ENCODE measurements at places on chromosomes 1 and 21.

GRCh38 chr1:109832945-109833344, 69.2 kb upstream of the EPS8L3 start:
- DNase-seq: no peak

- peak; percentile 55 for DNase-seq
Measured at GRCh38 chr1:7218210-7218832, 433.1 kb downstream of the CAMTA1 start.

DNA sequence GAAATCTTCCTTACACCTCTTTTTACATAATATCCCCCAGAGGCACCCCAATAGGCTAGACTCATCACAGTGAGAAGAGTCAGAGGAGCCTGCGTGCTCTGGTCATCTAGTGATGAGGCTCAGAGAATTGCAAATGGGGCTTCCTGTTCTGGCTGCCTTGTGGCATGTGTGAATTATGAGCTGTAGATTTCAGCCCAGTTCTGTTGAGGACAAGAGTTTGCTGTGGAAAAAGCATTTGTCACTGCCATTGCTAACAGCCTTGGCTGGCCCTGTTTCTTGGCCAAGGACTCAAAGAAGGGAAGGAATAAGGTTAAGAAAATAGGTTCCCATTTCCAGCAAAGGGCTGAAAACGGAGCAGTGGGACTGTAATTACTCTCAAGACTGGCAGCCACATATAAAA, 30.7 kb downstream of the MRAP start:
- peak; percentile 52 for DNase-seq

- DNase-seq: peak; percentile 43
Measured at GRCh38 chr1:147177611-147178380, 5.5 kb upstream of the PRKAB2 start.

DNA sequence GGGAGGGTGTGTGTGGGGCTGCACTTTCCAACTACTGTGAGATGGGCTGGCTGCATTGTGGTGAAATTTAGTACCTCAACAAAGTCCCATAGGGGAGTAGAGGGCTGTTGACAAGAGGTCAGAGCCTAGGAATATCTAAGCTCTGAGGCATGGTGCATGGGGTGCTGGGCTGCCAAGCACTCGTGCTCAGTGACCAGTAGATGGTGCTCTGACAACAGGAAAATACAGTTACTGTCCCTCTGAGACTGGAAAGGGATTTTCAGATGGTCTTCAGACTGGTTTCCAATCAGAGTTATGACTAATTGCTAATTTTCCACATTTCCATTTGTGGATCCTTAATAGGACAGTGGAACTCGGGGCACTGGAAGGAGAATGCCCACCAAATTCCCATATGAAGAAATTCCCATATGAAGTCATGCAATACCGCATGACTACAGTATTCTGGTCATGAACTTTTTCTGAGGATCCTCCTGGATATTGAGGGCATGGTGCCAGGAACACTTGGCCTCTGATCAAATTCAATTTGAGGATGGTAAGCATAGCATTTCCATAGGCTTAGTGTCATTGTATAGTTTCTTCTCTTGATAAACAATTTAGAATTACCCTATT, 4.1 kb upstream of the CACNA1E start:
- DNase-seq: peak; percentile 53

- DNase-seq: no peak
Measured at GRCh38 chr1:9059891-9060744, 9.3 kb downstream of the SLC2A5 start.

GRCh38 chr21:30206551-30207251, 9.2 kb downstream of the CLDN8 start:
- DNase-seq: peak; percentile 35

- no peak for DNase-seq
Measured at GRCh38 chr1:30575066-30575465, 148.3 kb downstream of the MATN1 start.

DNA sequence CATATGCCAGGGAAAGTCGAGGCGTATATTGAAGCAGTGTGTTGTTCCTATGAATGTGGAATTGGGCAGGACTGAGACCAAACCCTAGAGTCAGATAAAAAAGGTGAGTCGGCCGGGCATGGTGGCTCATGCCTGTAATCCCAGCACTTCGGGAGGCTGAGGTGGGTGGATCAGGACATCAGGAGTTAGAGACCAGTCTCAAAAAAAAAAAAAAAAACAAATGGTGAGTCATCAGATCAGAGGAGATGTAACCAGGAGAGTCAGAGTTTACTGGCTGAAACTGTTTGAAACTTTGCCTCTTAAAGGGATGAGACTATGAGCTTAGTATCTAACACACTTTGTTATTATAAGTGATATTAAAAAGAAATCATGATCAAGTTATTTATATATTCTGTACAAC, 26.4 kb upstream of the SYCP1 start:
- DNase-seq: peak; percentile 0

- no peak for DNase-seq
Measured at GRCh38 chr21:25567472-25567871, 39.8 kb downstream of the MRPL39 start.

GRCh38 chr21:31804008-31804394, 68.8 kb upstream of the HUNK start:
- no peak for DNase-seq

GRCh38 chr1:154711416-154711815, 103.4 kb upstream of the ADAR start:
- no peak for DNase-seq

DNA sequence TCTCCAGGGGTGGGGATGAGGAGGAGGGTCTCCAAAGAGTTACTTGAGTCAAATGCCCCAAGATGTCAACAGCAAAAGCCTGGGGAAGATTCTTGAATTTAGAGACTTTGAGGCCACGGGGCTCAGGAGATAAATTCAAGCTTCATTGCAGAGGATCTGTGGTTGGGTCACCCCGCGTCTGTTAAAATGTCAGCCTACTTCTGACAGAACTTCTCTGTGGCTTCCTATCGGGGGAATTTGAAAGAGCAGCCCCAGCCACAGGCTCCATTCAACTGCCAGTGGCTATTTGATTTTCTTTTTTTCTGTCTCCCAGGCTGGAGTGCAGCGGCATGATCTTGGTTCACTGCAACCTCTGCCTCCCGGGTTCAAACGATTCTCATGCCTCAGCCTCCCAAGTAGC, 62.5 kb upstream of the EFHD2 start:
- no peak for DNase-seq

GRCh38 chr1:240847325-240847724, 235.4 kb upstream of the GREM2 start:
- DNase-seq: no peak

- peak; percentile 17 for DNase-seq
Measured at GRCh38 chr1:167043752-167044488, 46.3 kb downstream of the GPA33 start.

DNA sequence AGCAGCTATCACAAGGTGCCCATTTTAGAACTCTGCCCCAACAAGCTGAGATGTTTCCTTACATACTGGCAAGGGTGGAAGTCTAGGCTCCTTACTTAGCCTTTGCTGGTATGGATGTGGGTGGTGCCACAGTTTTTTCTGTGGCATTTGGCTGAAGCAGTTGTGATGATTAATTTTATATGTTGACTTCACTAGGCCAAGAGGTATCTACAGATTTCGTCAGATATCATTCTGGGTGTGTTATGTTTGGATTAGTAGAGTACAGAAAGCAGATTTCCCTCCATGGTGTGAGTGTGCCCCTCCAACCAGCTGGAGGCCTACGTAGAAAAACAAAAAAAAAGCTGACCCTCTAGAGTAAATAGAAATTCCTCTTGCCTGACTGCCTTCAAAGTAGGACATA, 317.0 kb downstream of the BARHL2 start:
- no peak for DNase-seq

DNA sequence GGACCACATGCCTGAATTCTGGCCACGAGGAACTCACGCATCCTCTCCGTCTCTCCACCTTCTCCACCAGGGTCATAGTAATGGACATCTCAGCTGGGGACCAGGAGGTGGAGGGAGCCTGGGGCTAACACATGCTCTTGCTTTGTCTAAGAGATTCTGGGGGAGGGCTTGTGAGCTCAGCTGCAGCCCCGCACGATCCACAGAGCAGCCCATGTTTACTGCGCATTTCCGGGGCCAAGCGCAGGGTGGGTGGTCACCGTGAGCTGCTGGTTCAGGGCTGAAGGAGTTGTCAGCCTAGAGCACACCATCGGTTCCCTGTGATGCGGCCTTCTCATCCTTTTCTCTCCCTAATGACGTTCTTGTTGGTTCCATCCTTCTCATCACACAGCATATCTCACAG, 7.5 kb upstream of the TFF2 start:
- no peak for DNase-seq

GRCh38 chr1:218164111-218164929, 120.8 kb upstream of the RRP15 start:
- DNase-seq: peak; percentile 18

DNA sequence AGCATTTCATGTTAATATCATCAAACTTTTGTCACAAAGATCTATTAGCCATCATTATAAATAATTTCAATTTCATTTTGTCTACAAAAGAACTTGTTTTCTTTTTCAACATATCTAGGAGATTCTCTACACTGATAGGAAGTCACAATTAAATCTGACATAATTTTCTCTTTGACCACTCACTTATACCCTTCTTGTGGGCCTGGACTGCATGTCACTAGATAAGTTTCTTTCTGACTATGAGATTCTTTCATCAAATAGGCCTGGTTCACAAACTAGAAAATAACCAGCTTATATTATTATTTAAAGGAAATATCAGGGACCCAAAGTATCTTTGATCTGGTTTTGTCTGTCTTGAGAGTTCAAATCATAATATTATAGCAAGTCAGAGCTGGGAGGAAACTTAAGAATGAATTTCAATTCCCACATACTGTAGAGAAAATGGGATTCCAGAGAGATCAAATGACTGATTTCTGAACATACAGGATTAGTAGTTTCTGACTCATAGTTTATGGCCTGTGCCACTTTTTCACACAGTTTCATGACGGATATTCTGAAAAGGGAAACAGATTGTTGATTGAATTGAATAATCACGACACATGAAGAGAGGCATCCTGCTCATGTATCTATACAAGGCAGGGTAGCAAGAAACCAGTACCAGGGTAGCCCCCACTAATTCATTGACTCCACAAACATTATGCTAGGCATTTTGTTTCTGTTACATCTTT, 355.8 kb downstream of the GPATCH2 start:
- DNase-seq: peak; percentile 67

DNA sequence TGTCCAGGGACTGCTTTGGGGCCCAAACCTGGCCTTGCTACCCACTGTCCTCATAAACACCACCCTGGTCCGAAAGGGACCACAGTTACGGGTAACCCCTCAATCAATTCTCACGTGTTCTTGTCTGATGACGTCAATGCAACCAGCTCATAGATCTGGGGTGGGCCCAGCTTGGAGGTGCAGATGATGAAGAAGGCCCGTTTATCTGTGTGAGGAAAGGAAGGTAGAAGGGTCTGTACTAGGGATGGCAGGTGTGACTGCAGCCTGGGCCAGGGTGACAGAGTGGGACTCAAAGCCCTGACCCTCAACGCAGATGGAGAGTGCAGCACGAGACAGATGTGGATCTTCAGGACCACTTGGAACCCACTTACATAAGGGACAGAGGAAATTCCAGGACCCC, 22.1 kb downstream of the LRRC71 start:
- no peak for DNase-seq

DNA sequence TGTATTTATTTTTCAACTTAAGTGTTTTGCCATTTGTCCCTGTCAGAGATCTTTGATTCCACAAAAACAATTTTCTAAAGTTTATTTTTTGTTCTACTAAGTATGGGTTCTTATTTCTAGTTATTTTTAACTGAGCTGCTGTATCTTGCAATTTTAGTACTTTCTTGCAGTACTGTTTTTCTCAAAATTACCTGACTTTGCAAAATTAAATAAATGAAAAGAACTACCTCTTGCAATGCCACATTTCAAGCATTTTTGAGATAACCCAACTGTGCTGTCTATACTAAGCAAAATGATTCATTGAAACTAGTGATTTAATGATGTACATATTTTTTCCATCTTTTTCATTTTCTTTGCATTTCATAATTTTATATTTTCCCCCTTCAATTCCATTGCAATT, 71.5 kb upstream of the ADGRL2 start:
- no peak for DNase-seq

GRCh38 chr1:156707417-156708217, 2.2 kb upstream of the CRABP2 start:
- DNase-seq: peak; percentile 87

DNA sequence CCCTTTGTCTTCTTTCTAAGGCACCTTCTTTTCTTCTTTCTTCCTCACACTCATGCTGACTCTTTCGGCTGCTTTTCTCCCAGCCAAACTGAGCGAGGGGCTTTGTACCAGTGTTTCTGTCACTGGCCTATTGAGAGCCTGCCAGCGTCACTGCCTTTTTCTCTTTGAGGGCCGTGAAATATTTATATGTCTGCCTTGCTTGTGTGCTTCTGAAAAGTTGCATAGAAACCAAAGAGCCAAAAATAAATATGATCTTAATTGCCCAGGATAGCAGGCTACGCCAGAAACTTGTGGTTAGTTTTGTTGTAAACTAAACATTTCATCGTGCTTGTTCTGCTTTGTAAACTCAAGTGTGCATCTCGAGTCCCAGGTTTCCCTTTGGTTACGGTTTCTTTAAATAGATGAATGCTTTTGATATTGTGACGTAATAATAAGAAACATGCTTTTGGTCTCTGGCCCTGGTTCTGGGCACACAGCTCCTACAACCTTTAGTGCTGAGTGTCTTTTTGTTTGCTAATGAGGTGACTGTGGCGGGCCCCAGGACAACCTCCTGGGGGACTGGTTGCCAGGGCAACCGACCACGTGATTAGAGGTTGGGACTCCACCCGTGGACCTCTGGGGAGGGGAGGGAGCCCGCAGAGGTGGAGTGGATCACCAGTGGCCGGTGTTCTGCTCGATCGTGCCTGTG, 10.8 kb downstream of the SLC37A1 start:
- peak; percentile 27 for DNase-seq

GRCh38 chr1:100794748-100795645, 75.5 kb downstream of the VCAM1 start:
- DNase-seq: peak; percentile 60

DNA sequence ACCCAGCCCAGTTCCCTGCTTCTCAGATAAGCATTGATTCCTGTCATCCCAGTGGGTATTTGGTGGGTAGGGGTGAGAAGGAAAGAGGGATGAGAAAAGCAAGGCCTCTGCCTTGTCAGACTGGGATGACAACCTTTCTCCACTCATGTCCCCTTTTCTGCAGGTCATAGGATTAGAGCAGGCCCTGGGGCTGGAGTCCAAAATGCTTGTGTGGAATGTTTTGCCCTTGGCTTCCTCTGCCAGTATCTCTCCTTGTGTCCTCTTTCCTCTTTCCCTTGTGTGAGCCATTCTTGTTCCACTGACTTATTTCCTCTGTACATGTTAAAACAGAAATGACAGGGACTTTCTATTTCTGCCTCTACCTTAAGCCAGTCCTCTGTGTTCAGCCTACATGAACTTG, 4.1 kb downstream of the ATP2B4 start:
- no peak for DNase-seq

- peak; percentile 72 for DNase-seq
Measured at GRCh38 chr1:49351768-49352167, 575.1 kb upstream of the BEND5 start.

DNA sequence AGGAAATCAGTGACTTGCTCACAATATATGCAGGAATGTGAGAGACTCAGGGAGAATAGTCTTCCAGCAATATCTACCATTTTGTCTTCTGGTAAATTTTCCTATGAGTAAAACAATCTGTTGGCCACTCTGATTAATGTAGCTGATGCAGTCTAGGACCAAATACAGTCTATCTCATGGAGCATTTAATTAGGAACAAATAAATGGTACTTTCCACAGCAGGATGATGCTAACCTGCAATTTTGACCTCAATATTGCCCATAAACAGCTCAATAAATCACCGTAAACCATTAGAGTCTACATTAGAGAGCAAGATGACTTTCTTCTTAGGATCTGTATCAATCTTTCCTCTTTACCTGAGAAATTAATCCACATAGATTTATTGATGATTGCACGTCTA, 567.7 kb upstream of the B3GALT2 start:
- no peak for DNase-seq

Measured in fibroblast of skin of abdomen (primary cell).